ENCODE measurements at places on chromosomes 6 and 20.
A peak's percentile ranks its signal among the peaks of the same experiment; 100 is the strongest.

GRCh38 chr6:151284012-151284411, 44.2 kb downstream of the AKAP12 start:
- DNase-seq = no peak

DNA sequence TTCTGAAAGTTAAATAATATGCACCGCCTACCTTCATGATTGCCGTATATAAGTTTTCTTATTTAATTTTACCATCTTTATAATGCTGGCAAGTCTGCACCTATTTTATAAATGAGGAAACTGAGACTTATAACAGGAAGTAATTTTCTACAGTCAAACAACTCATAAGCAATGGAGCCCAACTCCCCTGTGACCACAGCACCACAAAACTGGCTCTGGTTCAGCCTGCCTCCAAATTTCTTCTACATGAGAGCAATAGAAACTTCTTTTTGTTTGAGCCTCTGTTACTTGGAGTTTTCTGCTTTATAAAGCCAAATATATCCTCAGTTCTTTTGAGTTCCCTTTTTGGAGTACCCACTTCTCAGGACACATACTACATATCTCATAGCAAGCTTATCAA, 131.1 kb upstream of the HSF2 start:
- no peak for DNase-seq

DNA sequence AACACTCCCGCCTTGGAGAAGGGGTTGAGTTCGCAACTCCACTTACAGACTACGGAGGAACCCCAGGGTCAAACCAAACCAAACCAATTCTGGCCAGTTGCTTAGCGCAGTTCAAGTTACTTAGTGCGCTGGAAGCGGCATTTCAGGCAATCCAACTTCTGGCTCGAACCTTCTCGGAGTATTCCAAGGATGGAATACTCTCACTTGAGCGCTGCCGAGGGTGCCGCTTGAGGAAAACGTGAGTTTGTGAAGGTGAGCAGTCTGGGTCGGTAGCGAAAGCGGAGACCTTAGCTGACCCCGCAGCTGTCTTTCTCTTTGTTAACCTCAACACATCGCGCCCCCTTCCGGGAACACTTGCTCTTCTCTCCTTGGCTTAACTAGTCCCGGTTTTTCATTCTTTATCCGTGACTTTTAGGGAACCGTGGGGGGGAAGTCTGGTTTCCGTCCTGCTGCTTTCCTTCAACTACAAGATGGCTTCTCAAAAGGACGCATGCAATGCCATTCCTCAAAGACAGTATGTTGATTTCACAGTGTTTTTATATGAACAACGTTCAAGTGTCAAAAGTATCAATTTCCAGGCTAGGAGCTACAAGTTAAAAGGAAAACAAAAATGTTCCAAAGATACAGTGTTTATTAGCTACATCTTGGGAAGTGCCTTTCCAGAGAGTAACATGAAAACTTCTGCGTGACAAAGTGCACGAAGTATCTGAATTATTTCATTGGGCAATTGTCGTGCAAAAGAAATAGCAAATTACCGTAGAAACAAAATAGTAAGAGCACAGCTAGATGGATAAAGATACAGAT, 741 bp upstream of the PNISR start:
- DNase-seq = peak; percentile 53

- DNase-seq = peak; percentile 60
These were observed 84.0 kb upstream of the TULP1 start for GRCh38 chr6:35596448-35597442.

- no peak for DNase-seq
These were observed 154.6 kb downstream of the CDKAL1 start for GRCh38 chr6:20688710-20689500.

DNA sequence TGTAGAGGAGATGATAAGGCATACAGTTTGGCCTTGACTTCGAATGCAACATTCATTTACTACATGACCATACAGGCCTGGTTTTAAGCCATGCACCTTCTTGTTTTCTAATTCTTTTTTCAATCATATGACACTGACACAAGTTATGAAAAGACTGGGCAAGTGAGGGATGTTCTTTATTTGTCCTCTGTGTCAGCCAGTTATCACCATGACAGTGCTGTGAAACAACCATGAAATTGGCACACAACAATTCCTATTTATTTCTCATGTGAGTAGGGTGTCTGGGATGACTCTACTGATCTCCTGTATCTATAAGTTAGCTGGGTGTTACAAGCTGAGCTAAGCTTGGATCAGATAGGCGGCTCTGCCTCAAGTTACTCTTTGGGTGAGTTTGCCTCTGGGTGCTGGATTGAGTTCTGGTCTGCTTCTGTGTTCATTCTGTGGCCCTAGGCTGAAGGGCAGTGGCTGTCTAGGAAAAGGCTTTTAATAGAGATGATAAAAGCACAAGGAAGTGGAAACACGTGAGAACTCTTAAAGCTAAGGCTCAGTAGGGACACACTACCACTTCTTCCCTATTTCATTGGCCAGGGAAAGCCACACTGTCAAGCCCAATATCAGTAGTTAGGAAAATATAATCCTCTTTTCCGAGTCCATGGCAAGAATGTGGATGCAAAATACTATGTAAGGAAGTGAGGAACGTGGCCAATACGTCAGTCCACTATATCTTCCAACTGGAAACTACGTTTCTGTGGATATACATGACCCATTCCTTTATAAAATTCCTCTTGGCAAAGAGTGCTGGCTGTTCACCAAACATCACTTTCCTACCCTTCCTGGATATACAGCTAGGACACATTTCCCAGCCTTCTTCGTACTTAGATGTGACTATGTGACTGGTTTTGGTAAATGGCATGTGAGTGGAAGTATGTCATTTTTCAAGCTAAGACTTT, 126.2 kb upstream of the RNF24 start:
- DNase-seq = no peak

DNA sequence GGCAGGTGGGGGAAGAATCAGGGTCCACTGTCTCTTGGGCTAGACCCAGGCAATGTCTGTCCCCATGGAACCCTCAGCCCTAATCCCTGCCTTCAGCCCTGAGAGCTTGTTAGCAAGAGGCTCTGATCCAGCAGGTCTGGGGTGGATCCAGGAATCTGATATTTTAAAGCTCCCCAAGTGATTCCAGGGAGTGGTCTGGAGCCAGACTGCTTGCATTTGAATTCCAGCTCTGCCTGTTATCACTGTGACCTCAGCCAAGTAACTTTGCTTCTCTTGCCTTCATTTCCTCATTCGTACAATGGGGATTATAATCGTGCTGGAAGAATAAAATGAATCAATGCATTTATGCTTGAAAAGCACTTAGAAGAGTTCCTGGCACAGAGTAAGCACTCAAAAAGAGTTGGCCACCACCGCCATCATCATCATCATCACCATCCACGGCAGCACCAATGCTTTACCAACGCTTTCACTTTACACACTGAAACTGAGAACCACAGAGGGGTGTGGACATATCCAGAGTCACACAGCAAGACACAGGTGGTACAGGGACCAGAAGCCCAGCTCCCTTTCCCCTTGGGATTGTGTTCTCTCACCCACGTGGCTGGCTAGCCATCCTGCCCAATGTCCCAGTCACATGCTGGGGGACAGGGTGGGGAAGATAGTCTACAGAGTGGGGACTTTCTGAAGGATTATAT, 75.7 kb upstream of the RALY start:
- DNase-seq = no peak

DNA sequence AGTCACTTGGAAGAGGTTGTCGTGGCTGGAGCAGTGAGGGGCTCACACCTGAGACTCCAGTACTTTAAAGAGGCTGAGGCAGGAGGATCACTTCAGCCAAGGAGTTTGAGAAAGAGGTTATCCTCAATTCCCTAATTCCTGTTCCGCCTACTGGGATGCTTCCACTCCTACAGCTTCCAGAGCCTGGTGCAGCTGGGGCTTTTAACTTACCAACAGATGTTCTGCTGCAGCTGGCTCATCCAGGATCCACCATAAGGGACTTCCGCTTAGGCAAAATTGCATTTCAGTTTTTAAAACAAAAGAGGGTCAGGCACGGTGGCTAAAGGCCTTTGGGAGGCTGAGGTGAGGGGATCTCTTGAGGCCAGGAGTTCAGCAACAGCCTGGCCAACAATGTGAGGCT, 59.1 kb upstream of the CDYL start:
- no peak for DNase-seq
